ENCODE measurements at places on chromosomes 6 and 20.

GRCh38 chr6:29663300-29664042 is 6.6 kb downstream of the MOG start:
- no peak for DNase-seq

DNA sequence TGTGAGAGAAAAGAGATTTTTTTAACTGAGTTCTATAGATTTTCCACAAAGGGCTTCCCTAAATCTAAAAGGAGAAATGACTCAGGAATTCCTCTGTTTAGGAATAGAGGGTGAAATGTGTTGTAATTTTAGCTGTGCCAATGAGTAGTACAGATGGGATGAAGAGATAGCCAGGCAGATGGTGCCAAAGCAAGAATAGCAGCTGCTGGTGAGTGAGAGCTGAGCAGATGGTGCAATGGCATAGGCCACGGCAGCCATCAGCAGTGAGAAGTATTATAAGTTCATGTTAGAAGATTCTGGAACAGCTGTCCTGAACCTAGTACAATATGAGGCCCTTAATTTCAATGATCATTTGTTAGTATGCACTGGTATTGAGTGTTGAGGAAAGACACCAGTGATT is 40.2 kb upstream of the CRISP1 start:
- DNase-seq, result no peak

- no peak for DNase-seq
These were observed 101.8 kb downstream of the TNFAIP3 start for GRCh38 chr6:137968901-137969300.

GRCh38 chr6:27940766-27941165 is 16.3 kb upstream of the OR2B6 start:
- DNase-seq, result no peak

- no peak for DNase-seq
These were observed 44.6 kb upstream of the HDDC2 start for GRCh38 chr6:125346201-125346925.

- DNase-seq, result no peak
These were observed 1.3 kb upstream of the PPP1R3G start for GRCh38 chr6:5083813-5084359.

- no peak for DNase-seq
These were observed 11.5 kb downstream of the NFKBIL1 start for GRCh38 chr6:31558631-31559500.

- DNase-seq, result no peak
These were observed 336.7 kb downstream of the GJA1 start for GRCh38 chr6:121771937-121772720.

GRCh38 chr6:144849920-144850319 is 564.8 kb downstream of the UTRN start:
- no peak for DNase-seq

DNA sequence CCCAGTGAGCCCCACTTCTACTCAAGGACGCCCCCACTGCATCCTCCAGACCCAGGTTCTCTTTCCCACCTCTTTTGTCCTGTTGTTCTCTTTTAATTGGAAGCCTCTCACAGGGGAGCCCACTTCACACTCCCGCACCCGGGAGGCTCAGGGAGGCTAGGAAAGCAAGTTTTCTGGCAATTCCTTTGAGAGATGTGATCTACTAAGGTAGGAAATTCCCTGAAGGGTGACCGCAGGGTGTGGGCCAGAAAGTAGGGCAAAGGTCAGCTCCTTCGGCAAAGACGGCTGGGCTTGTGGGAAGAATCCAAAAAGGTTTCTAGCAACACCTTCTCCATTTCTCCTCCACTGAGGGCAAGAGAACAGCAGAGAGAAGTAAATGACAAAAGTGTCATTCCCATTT is 98.1 kb upstream of the PTPN1 start:
- no peak for DNase-seq

GRCh38 chr20:59888050-59888449 is 45.4 kb downstream of the SYCP2 start:
- DNase-seq, result no peak

All from NCI-H2107 (cell line).